Stimulated activated CD4-positive, alpha-beta T cell treated with anti-CD3 and anti-CD28 coated beads, Interleukin-2, amount 100 ng/mL, for 48 hours (primary cell): ENCODE measurements at places on chromosomes 11 and 22.

DNA sequence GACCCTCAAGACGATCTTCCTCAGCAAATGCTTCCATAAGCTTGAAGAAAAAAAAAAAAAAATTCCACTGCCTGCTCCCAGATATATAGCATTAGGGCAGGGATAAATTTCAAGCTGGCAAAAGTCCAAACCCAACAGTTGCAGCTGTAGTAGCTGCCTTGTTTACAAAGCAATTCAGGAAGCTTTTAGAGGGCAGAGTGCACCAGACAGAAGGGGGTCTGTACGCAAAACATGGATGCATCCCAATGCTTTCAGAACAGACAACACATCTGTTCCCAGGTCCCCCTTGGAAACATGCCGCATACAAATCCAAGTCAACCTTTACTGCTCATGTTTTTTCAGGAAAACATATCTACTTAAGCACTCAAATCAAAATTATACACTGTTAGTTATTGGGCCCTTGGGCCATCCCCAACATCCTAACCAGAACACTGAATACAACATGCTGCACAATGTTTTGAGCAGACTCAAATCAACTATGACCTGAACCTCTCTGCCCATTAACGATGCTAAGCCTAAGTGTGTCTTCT lies 94.5 kb downstream of the CADM1 start:
- DNase-seq, result no peak

DNA sequence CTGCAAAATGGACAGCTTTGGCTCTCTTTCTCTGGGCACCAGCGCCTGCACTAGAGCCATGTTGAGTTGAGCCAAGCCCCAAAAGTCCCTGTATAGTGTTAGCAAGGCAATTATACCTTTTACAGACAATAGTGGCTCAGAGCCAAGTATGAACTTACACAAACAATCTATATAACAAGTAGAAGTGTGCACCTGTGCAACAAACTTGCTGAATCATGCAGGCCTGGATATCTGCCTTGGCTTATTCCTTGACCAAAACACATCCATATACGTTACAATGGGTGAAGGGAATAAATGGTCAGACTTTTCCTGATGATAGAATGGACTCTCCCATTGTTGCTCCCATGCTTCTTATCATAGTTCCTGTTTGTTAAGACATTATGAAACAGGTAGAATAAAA lies 3.8 kb upstream of the OR52I2 start:
- DNase-seq, result no peak

- no peak for DNase-seq
Measured at GRCh38 chr22:43895986-43896645, 4.3 kb upstream of the PNPLA5 start.

DNA sequence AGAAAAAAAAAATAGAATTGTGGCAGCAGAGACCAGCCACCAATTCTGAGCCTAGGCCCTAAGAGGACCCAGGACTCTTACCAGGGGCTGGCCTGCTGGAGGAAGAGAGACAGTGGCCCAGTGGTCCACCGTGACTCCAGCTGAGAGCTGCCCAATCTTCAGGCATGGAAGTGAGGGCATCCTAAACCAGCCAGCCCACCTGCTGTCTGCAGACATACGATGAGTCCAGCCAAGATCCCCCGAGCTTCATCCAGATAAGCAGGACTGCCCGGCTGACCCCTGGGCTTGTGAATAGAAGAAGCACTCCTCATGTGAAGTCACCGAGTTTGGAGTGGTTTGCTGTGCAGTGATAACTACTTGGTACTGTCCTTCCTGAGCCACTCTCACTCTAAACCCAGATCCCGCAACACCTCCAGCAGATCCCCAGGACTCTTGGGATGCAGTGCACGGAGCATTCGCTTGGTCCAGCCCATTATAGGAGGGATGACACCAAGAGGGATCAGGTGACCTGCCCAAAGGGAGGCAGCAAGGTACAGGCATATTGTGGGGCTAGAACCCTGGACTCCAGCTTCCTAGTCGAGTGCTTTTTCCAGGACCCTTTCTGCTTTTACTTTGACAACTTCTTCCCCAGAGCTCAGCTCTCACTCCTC lies 41.7 kb upstream of the FGF3 start:
- no peak for DNase-seq

- DNase-seq, result peak; percentile 29
Measured at GRCh38 chr22:17213976-17214375, 5.3 kb downstream of the ADA2 start.

GRCh38 chr11:82794490-82794889 lies 60.8 kb upstream of the FAM181B start:
- no peak for DNase-seq
